HT1080 (cell line): ENCODE measurements at places on chromosomes 5 and 9. TPM values are rescaled to one million over a fixed set of nuclear protein-coding genes. Genes with fewer than 3 reads are reported as not detected.

Gene GFRA3
- total RNA-seq, result not detected in 2 replicates

Gene SPINK4
- total RNA-seq, result not detected in 2 replicates

Gene SHISAL2B
- total RNA-seq, result 0.10 TPM in 1 of 2 replicates, not detected in the other

Gene SLF1
- 16.0 and 20.7 TPM in 2 replicates for total RNA-seq

Gene GFPT2
- total RNA-seq, result 105 and 112 TPM in 2 replicates

Gene FOXD4L4
- 0.14 and 0.70 TPM in 2 replicates for total RNA-seq
